ENCODE measurements at places on chromosomes 2 and 18.

GRCh38 chr2:53802617-53803151 lies 15.8 kb downstream of the ERLEC1 start:
- DNase-seq: no peak

- DNase-seq: no peak
Observed at GRCh38 chr2:239037559-239037910, 189.7 kb downstream of the TWIST2 start.

GRCh38 chr2:207041279-207041678 lies 102.0 kb downstream of the CPO start:
- no peak for DNase-seq

DNA sequence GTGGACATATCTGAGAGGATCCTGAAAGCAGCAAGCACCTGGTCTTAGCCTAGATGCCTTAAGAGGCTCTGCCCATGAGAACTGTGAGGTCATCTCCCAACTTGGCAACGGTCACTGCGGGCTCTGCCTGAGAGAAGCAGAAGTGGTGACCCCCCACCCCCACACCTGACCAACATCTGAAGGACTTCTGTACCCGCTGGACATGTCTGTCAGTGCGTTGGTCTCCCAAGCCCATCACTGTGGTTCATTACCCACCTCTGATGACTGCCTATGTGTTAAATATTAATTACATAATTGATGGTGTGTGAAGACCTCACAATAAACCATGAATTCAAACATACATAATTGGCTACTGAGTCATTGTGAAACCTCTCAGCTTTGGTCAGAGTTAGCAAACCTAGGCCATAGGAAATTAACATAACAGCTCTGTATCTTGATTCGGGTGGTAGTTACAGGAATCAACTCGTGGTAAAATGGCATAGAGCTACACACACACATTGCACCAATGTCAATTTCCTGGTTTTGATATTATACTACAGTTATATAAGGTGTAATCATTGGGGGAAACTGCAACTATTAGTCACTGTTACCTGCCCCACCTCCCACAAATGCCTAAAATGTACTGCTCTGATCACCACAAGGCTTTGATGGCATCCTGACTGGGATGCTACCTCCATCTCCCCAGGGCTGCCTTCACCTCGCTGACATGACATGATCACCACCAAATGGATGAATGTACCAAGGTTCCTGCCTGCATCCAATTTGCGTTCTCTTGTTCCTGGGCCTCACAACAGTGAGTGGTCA lies 4.3 kb upstream of the GALNT1 start:
- DNase-seq: no peak

DNA sequence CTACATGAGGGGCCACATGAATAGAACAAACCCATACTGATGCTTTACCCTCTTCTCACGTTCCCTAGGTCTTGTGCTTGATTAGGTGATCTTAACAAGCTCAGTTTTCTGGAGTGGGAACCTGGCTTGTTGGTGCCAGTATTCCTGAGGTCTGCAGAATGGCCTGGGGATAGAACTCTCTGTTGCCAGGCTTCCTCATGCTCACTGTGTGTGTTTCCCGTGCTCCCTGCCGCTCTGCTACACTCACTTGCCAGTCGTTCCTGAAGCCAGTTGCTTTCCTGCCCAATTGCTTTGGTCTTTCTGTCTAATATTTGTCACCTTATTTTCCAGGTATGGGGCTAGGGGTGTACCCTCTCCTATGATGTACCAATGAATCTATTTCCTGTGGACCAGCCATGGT lies 2111.5 kb upstream of the PIK3C3 start:
- DNase-seq: no peak

GRCh38 chr2:72999729-73000725 lies 71.5 kb downstream of the SFXN5 start:
- no peak for DNase-seq

DNA sequence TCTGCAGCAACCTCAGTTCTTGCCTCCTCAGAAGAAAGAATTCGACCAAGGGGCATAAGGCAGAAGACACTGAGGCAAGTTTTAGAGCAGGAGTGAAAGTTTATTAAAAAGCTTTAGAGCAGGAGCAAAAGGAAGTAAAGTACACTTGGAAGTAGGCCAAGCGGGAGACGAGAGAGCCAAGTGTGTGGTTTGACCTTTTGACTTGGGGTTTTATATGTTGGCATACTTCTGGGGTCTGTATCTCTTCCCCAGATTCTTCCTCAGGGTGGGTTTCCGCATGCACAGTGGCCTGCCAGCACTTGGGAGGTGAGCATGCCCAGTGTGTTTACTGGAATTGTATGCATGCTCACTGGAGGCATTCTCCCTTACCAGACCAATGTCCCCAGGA lies 59.3 kb upstream of the ANKRD44 start:
- DNase-seq: no peak

DNA sequence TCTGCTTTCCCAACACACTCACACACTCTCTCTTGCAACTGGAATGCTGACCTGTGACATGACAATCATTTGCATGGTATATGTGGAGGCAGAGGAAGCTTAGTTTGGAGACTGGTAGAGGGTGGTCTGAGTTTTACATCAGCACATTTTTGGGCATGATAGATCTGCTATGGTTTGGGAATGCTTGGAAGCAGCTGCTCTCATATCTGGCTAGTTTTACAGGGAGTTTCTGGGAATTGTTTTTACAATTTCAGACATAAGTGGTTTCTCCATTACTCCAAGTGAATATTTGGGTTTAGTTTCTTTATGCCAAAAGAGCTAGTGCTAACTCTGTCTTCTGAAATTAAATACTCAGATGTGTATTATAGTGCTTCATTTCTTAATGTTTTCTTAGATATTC lies 977.6 kb downstream of the SUCLG1 start:
- DNase-seq: no peak

GRCh38 chr2:241035818-241036396 lies 37.5 kb downstream of the SNED1 start:
- no peak for DNase-seq

DNA sequence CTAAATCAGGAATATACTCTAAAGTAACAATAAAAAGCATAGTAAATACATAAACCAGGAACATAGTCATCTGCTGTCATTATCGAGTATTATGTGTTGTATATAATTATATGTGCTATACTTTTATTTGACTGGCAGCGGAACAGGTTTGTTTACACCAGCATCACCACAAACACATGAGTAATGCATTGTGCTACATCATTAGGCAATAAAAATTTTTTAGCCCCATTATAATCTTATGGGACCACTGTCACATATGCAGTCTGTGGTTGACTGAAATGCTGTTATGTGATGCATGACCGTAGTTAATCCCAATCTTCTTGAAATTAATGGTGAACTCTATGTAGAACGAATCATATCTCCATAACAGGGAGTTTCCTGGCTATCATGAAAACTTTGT lies 136.7 kb upstream of the ZFP36L2 start:
- no peak for DNase-seq

DNA sequence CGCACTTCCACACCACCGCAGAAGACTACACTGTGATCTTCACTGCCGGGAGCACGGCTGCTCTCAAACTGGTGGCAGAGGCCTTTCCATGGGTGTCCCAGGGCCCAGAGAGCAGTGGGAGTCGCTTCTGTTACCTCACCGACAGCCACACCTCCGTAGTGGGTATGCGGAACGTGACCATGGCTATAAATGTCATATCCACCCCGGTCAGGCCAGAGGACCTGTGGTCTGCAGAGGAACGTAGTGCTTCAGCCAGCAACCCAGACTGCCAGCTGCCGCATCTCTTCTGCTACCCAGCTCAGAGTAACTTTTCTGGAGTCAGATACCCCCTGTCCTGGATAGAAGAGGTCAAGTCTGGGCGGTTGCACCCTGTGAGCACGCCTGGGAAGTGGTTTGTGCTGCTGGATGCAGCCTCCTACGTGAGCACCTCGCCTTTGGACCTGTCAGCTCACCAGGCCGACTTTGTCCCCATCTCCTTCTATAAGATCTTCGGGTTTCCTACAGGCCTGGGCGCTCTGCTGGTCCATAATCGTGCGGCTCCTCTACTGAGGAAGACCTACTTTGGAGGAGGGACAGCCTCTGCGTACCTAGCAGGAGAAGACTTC lies 12.5 kb downstream of the MOCOS start:
- DNase-seq: no peak

DNA sequence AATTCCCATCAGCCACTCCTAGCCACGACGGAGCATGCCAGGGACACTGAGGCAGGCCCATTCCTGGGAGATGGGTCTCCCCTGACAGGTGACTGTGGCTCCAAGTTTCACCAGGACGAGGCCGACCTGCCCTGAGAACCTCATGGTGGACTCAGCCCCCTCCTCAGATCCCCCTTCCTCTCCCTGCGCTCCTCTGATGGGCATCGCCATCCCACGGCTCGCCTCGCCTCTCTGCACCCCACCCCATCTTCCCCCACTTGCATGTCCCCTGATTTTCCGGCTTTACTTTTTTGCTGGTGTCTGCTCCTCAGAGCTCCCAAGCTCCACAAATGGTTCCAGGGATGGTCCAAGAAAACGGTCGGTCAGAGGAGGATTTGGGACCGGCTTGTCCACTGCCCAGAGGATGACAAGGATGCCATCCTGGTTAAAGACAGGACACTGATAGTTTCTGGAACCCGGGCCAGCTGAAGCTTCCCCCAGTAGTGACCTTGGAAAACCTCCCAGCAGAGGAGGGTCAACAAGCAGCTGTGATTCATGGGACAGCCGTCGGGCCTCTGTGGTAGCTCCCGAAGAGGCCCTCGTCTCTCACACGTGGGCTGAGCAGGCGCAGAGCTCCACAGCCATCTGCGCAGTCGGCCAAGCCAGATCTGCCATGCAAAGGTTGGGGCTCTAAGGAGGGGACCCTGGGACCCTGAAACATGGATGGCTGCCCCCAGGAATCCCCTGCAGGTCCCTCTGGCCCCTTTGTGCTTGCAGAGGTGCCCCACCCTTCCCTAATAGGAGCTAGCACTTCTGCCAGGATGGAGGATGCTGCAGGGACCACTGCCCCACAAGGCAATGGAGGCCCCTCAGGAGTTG lies 87.8 kb upstream of the SLC66A3 start:
- no peak for DNase-seq

Measured in NCI-H1694 (cell line).